ENCODE measurements at places on chromosomes 6 and 20.

DNA sequence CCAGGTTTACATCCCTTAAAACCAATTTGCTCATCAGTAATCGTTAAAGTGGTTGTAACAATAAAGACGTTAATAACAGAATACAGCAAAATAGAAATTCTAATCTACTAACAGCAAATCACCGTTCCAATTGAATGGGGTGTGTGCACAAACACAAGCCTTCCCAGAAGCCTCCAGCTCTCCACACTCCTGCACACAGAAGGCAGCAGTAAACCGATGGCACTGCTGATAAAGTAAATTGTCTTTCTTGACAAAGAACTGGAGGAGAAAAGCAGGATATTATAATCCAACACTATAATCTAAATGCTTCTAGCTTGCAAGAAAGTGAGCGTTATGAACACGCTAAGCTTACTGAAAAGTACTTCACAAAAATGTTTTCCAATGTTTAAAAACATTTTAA lies 7.0 kb downstream of the ZNF217 start:
- DNase-seq, result no peak

DNA sequence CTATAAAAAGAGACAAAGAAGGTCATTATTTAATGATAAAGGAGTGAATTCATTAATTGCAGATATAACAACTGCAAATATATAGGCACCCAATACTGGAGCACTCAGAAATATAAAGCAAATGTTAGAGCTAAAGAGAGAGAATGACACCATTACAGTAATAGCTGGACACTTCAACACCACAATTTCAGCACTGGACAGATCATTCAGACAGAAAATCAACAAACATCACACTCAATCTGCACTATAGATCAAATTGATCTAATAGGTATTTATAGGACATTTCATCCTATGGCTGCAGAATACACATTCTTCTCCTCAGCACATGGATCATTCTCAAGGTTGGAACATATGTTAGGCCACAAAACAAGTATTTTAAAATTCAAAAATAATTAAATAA lies 72.7 kb downstream of the MAP7 start:
- DNase-seq, result no peak

- DNase-seq, result no peak
These were observed 171.5 kb upstream of the AKIRIN2 start for GRCh38 chr6:87873556-87873955.

GRCh38 chr6:149864578-149865535 lies 698 bp upstream of the LRP11 start:
- DNase-seq, result peak; percentile 9

DNA sequence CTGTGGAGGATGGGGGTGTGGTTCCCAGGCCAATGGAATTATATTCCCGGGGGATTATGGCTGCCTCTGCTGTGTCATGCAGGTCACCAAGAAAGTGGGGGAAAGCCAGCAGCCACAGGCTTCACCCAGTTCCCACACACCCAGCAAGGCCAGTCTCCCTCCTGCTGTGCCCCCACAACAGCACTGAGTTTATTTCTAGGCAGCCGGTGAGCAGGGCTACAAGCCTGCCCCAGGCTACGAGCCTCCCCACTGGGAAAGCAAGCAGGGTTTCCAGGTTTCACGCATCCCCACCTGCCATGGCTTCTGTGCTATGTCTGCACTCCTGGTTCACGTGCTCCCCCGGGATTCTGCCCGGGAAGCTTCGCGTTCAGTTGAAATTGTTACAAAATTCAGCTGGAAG lies 72.6 kb downstream of the ERMARD start:
- no peak for DNase-seq

DNA sequence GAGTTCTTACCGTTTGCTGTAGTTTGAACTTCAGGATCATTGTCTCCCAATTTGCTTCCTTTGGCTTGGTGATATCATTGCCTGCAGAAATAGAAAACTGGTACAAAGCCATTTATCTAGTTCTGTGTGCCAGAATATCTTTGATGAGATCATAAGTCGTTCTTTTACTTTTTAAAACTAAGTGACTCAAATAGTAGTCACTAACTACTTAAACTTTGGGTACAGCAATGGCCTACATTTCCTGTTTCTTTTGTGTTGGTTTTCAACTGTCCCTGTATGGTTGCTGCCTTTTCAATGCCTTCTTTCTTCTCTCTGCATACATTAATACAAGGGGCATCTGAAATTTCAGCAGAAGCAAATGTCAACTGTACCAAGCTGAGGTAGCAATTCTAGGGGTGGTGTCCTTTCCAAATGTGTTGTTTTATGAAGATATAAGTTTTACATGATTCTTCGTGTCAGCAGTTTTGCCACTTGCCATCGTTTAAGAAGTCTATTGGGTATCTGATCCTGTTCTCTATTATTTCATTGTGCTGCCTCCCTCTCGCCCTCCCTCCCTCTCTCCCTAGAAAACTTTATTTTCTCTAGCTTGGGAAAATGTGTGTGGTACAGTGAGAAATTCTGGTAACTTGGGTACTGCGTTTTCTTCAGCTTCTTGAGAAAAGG lies 238.5 kb downstream of the FARS2 start:
- no peak for DNase-seq

GRCh38 chr20:45191926-45192325 lies 14.9 kb upstream of the SEMG1 start:
- DNase-seq, result no peak

- DNase-seq, result no peak
These were observed 139.3 kb upstream of the PMEPA1 start for GRCh38 chr20:57849121-57849520.

DNA sequence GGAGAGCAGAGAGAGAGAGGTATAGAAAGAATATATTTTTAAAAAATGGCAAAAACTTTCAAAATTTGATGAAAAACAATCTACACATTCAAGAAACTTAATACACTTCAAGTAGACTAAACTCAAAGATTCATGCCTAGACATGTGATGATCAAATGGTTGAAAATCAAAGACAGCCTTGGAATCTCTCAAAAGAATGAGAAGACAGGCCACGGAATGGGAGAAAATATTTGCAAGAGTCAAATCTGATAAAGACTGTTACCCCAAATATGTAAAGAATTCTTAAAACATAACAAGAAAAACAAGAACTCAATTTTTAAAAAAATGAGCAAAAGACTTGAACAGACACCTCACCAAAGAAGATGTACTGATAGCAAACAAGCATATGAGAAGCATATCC lies 49.7 kb downstream of the THEMIS start:
- no peak for DNase-seq

- no peak for DNase-seq
These were observed 424.7 kb downstream of the MMUT start for GRCh38 chr6:49038294-49038822.
